ENCODE measurements at places on chromosomes 16 and 17.

DNA sequence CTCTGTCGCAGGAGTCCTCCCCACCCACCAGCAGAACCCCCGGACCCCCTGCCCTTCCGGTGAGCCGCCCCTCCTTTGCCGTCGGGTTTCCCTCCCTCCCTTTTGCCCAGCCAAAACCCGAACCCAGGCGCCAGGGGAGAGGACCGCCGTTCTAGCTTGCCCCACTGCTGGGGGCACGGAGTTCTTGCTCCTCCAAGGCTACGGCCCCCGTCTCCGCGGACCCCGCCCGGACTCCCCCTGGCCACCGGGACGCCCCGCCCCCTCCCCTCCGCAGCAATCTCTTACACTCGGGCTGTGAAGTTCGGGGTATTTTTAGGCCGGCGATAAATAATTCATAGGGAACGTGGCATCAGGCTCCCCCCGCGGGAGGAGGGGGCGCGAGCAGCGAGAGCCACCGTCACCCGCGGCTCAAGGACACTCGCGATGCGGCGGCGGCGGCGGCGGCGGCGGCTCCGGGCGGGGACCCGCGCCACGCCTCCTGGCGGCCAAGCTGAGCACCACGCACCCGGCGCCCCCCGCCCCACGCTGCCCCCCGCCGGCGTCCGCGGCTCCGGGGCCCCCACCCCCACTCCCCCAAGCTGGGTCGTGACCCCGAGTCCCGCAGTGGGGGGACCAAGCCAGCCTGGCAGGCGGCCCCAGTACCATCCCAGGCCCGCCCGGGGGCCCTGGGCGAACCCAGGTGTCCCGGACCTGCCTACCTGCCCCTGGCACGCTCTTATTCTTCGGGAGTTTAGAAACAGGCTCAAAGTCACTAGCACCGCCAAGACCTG is at the start of gene GRIN2C:
Gene GRIN2C, minus strand, starts transcription at position 427 of the 770 bp plus-strand sequence. CDS start 4,793 bp downstream, outside the sequence.
- no peak for DNase-seq

GRCh38 chr16:4869147-4869805 is 22.0 kb downstream of the UBN1 start:
- no peak for DNase-seq

DNA sequence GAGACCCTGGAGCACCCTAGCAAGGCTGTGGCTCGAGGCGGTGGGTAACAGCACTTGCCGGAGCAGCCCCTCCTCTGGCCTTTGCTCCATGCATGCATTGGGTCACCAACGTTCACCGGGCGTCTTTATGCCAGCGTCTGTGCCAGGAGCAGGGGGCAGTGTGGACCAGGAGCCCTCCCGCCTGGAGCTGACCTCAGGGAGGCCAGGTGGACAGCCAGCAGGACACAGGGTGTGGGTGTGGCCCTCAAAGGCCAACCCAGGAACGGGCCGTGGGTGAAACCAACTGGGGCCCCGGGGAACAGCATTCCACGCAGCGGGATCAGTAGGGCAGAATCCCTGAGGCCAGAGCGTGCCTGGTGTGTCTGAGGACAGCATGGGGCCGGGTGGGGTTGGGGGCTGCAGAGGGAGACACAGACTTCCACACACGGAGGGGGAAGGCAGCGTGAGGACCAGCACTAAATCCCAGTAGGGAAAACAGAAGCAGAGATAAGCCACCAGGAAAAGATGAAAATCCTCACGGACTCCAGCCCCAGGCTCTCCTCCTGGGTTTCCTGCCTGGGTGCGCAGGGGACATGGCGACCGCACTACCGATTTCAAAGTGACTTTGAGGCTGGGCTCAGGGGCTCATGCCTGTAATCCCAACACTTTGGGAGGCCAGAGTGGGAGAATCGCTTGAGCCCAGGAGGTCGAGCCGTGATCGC is 2.9 kb upstream of the CD7 start:
- no peak for DNase-seq

GRCh38 chr17:67863624-67864247 is 38.4 kb downstream of the BPTF start:
- no peak for DNase-seq

- no peak for DNase-seq
Observed at GRCh38 chr16:64982581-64982980, 139.3 kb downstream of the CDH11 start.

Data from stimulated activated CD8-positive, alpha-beta memory T cell treated with anti-CD3 and anti-CD28 coated beads, Interleukin-7, amount 100 ng/mL, for 24 hours (primary cell).